NCI-H1436 treated with DMSO at 0.1 percent for 48 hours (cell line): ENCODE measurements at places on chromosomes 5 and 9.

DNA sequence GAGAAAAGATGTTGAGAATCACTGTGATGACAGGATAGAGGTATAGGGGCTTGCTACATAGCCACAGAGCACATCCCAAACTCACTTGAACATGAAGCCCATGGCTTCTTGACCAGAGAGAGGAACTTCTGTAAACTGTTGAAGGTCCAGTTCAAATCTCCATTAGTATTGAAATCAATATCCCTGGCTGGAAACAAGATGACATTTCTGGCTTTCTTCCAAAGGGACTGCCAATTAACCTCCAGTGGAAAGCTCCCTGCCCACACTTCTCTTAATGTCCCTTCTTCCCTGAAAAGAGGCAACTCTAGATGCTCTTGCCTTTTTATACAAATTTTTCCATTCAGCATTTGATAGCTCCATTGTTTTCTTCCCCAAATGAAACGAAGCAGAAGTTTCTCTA is 612.1 kb downstream of the EBF1 start:
- no peak for DNase-seq

DNA sequence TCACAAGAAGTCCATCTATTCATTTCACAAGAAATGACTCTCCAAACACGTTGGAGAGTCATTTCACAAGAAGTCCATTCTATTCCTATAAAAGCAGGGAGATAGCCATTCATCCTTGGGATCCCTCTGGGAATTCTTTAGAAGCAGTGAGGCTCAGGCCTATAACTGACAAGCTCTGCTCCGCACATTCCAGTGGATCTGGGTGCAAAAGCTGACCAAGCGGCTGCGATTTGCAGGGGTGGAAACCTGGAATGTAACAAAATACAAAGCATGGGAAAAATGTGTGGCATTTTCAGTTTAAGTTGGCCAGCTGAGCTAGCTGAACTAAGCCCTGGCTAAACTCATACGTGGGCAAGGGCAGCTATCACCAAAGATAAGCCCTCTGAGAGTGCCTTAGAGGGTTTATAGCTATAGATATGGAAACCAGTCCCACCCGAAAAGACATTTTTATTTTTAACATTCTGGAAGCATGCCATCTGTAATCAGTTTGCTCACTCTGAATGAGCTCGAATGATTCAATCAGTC is 8.7 kb downstream of the TAS2R1 start:
- DNase-seq: no peak

DNA sequence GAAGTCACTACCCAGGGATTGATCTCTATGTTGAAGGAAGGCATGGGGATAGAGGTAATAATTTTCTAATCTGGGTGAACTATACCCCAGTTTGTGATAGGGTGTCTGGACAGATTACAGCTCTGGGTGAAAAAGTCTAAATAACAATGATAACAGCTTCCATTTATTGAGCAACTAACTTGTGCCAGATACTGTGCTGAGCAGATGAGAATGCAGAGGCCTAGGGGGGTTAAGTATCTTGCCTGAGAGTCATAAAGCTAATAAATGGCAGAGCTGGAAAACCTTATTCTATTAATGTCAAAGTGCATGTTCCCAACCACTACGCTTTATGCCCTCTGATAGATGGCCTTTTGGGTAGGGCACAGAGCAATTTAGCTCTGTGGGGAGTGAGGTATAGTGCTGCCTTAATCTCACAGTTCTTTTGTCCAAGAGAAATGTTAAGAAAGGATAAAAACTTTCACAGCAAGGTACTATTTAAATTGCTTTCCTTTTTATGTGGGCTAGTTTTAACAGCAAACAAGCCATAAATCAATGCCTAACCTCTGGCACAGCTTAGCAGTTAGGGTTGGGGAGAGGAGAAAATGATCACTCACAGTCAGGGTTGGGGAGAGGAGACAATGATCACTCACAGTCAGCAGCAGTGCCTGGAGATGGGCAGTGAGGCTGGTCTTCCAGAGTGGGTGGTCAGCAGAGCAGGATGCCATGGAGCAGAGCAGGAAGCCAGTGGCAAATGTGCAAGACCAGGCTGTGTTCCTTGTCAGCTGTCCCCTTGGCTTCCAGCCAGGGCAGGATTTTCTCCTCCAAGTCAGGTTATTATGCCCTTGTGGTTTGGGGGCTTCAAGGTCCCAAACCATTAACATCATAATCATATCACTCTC is 187.0 kb downstream of the CARTPT start:
- DNase-seq: no peak

DNA sequence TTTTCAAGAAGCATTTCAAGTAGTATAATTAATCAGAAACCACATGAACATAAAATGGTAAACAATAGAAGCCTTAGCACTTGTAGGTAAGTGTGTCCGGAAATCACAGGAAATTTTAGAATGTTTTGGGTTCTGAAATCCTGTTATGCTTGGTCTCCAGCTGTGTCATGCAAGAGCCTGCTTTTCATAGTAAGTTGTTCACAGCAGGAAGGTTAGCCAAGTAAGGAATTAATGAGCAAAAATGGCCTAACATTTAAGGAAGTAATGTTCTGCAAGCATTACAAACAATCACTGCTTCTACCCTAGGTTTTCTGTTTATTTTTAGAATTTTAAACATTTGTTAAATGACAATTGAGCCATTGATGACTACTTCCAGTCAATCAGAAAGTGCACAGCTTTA is 669.5 kb downstream of the SLCO4C1 start:
- no peak for DNase-seq

DNA sequence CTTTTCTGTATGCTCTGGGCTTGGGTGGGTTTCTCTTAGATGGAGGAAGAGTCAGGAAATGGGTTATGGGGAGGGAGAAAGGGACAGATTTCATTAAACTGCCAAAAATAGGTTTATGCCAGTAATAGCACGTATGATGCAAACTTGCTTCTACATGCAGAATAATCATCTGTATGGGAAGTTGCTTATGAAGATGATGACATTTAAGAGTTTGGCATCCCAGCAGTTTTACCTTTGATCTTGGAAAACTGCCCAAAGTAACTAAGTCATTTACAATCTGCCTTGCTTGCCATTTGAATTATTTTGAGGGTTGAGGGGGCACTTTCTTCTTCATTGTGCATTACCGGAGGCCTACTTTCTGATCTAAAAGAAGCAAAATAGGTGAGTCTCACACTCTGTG is 282.9 kb upstream of the ANKRD55 start:
- DNase-seq: no peak

DNA sequence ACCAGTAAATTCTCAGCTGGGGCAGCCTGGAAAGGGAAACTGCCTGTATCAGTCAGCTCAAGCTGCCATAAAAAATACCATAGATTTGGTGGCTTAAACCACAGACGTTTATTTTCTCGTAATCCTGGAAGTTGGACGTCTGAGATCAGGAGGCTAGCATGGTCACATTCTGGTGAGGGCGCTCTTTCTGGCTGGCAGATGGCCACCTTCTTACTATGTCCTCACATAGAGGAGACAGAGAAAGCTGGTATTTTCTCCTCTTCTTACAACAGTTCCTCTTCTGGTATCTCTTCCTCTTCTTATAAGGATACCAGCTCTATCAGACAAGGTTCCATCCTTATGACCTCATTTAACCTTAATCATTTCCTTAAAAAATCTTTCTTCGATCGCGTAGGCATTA is 50.5 kb upstream of the RFX3 start:
- no peak for DNase-seq

- no peak for DNase-seq
Measured at GRCh38 chr9:17204611-17205152, 69.8 kb downstream of the CNTLN start.

DNA sequence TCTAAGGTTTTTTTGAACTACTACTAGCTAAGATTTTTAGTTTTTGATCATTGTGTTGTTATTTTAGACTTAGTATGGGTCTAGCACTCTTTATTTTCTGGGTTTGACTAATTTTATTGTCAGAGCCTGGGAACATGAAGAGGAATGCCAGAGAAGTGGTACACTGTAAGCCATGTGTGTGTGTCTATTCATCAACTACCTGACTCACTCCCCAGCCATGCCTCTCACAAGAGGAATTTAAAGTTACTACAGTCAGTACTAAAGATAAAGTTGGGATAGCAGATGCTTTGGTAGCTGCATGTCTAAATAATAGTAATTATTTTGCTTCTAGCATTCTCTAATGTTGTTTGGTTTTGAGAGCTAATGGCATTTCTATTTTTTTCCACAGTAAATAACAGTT is 264.8 kb downstream of the CSNK1G3 start:
- no peak for DNase-seq

- DNase-seq: no peak
Measured at GRCh38 chr5:56737002-56737621, 78.2 kb upstream of the MAP3K1 start.

GRCh38 chr5:78985725-78986223 is 664 bp upstream of the ARSB start:
- DNase-seq: peak; percentile 1

DNA sequence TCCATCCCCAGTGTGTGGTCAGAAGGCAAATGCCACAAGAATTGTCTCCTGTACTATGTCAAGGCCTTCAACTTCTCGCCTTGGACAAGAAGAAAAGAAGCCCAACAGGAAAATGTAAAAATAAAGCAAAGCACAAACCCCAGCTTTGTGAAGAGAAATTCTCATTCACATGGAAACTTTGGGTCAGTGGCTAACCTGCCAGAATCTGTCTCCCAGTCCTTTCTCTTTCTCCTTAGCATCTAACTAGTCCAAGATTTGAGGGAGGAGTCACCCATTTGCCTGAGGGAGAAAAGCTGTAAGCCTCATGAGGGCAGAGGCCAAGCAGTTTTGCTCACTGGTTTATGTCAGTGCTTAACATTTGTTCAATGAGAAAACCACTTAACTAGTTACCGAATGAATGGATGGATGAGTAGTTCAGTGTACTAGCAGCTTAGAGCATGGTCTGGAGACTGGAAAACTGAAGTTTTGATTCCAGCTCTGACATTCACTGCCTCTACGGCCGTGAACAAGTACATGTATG is 36.0 kb downstream of the ADAM19 start:
- no peak for DNase-seq
